Glutamatergic neuron (in vitro differentiated cells): ENCODE measurements at places on chromosomes 5 and 9. TPM values are rescaled to one million over a fixed set of nuclear protein-coding genes. Genes with fewer than 3 reads are reported as not detected.

DNA sequence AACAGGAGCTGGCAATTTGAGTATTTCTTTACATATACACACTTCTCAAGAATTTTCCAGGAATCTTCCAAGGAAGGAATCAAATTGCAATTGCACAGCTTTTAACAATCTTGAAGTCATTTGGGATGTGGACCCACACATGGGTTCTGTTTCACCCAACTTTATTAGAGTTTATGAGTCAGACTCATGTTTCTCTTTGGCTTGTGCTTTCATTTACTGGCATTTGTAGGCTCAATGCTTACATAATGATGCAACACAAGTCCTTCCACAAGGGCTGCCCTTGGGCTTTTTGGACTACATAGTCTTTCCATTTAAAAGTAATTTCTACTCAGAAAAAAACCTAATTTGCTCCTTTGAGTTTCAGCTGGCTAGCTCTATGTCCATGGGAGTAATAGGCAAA, 4.6 kb upstream of the CDC37L1 start:
- DNase-seq, result no peak

- no peak for DNase-seq
These were observed 85.4 kb downstream of the KCNN2 start for GRCh38 chr5:114447084-114447773.

- no peak for DNase-seq
These were observed 61.4 kb downstream of the PCDH1 start for GRCh38 chr5:141816598-141817399.

GRCh38 chr9:90018688-90019087, 413.9 kb downstream of the GADD45G start:
- no peak for DNase-seq

DNA sequence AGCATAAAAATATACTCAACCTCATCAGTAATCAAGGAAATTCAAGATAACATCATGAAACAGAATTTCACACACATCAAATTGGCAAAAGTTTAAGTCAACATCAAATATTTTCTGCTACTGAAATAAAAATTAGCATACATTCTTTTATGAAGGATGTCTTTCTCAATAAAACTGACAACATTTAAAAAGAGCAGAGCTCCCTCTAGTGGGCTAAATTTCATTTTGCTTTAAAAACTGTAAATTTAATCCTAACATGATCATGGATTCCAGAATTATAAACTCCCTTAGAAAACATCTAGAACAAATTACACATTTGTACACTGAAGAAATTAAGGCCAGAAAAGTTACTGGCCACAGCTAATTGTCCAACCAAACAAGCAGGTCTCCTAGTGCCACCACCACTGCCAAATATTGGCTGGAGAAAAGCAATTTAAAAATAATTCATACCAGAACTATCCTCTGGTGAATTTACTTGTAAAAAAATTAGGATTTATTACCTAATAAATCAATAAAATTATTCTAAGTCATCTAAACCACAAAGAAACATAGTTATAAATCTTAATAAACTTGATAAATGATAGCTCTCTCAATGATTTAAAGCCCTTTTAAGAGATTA, 31.2 kb downstream of the DEPDC1B start:
- no peak for DNase-seq

GRCh38 chr9:127196826-127197145, 67.8 kb upstream of the GARNL3 start:
- no peak for DNase-seq

- DNase-seq, result no peak
These were observed 27.5 kb downstream of the CEL start for GRCh38 chr9:133089271-133089671.

- DNase-seq, result no peak
These were observed 161.1 kb downstream of the TRPM6 start for GRCh38 chr9:74726581-74726980.

- DNase-seq, result no peak
These were observed 291.2 kb upstream of the DMRT1 start for GRCh38 chr9:550333-550732.

- DNase-seq, result no peak
These were observed 687.0 kb upstream of the C9orf72 start for GRCh38 chr9:28260330-28260729.

- DNase-seq, result no peak
These were observed 566 bp downstream of the RPP25L start for GRCh38 chr9:34611251-34611810.

DNA sequence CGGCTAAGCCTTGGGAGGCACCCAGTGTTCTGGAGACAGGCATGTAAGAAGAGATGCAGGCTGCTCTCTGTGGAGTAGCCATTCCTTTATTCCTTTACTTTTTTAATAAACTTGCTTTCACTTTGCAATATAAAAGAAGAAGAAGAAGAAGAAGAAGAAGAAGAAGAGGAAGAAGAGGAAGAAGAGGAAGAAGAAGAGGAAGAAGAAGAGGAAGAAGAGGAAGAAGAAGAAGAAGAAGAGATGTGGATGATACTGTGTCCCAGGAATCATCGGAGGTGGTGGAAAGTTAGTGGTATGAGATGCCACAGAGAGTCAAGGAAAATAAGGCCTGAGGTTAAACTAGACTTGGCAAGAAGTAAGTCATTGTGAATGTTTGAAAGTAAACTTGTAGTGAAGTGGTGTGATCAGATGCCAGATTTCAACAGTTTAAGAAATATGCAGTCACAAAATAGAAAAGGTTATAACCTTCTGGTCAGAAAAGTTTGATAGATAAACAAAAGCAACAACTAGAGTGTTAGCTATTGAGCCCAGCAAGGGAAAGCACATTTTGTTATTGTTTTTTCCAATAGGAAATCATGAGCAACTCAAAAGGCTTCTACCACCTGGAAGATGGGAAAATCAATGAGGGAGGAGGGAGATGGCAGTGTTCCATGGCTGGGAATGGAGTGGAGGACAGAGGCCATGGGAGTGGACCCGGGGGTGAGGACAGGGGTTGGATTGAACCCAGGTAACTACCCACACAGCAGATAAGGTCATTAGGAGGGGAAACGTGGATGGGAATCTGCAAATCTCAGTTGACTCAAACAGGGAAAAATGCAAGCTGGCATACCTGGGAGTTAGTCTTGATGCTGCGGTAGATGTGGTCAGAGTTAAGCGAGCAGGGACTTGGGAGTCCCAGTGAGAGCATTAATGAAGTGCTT, 16.8 kb downstream of the AOPEP start:
- DNase-seq, result no peak

- no peak for DNase-seq
These were observed 260.3 kb upstream of the KLF4 start for GRCh38 chr9:107749787-107750444.

DNA sequence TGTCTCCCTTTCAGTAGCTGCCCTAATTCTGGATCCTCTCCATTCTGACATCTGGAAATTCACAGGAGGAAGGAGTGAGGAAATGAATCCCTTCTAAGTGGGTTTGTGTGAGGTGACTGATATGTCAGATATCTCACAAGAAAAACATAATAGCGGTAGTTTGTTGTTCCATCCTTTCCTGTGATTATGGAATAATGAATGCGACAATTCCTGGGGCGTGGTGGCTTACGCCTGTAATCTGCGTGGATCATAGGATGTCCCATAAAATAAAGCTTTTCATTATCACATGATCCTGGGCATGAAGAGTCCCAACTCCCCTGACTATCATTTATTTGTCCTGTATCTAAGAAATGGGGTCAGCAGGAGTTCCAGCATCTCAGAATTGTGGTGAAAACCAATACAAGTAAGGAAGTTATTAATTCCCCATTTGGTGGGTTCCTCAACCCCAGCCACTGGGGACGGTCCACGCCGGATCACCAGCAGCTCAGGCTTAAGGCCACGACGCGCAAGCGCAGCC, 375 bp upstream of the C5orf24 start:
- DNase-seq, result no peak

GRCh38 chr5:56791396-56791795, 24.0 kb upstream of the MAP3K1 start:
- DNase-seq, result no peak

DNA sequence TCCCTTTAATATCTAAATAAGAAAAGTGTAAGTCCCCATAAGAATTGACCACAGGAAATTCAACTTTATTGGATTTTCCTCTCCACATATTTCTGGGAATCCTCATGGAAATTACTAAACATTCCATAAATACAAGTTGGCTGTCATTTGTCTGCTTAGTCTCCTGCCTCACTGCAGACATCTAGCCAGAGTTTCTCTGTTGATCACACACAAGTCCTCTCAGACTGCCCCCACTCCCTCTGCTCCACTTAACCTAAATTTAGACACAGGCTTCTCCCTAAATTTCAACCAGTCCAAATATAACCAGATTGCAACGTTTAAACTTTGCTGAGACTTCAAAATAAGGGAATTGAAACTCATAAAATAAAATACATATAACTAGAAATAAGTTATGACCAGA, 982.1 kb downstream of the DTWD2 start:
- DNase-seq, result no peak

DNA sequence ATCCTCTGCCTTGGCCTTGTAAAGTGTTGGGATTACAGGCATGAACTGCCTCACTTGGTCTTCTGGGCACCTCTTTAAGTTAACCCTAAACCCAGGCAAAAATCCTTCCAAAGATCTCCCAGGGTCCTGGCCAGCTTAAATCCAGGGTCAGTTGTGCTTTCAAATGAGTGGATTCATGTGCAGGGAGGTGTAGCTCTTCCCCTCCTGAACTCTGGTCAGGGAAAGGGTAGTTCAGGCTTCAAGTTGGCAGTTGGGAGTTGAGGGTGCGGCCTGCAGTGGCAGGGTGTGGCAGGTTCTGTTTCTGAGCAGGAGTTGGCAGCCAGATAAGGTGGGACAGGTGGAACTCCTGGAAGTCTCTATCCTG, 3.6 kb downstream of the HNRNPAB start:
- no peak for DNase-seq

DNA sequence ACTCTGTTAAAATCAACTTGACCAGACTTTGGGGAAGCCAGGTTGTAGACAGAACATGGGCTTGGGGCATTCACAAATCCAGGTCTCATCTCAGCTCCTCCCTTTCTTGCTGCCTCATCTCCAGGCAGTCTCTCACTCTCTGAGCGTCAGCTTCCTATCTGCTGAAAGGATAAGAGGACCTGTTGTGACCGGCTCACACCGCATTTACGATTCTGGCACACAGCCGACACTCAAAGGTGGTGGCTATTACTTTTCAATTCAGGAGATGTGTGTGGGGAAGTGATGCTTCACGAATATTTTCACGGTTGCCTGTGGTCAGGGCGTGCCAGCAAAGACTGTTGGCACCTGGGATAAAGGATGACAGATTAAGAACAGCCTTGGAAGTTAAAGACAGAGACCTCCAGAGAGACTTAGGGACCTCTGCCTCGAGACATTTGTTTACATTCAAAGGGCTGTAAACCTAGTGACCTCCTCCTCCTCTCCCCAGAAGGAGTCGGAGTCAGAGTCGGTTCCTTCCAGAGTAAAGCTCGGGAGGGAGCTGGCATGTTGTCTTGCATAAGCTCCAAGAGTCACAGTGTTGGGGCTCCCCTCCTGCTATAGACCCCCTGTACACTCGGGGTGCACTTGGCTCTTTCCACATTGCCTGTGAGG, 83.2 kb downstream of the AK8 start:
- DNase-seq, result no peak

DNA sequence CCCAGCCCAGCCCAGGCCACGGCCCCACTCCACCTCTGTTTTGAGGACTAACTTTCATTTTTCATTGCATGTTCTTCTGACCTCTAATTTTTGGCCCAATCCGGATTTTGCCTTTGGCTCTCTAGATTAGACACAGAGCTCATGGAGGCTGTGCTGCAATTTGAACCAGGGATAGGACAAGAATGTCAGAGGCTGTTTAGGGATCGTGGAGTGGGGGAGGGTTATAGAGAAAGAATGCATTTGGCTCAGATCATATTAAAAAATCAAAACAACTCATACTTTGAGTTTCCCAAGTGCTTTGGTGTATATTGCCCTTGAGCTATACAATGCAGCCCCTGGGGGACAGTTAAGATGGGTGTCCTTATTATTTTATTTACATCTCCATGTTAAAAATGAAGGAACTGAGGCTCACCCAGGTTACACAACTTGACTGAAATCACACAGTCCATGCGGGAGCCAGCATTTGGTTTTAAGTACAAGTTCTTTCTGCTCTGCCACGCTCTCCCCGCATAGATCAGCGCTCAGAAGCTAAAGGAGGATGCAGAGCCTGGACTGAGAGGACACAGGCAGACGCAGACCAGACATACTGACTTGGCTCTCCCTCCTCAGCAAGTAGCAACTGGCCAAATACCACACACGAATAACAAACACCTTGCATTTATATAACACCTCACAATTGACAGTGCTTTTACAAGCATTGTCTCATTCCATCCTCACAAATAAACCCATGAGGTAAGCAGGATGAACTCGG, 126.4 kb upstream of the RAI14 start:
- no peak for DNase-seq

GRCh38 chr9:128085943-128086342, 17.9 kb downstream of the SLC25A25 start:
- no peak for DNase-seq

DNA sequence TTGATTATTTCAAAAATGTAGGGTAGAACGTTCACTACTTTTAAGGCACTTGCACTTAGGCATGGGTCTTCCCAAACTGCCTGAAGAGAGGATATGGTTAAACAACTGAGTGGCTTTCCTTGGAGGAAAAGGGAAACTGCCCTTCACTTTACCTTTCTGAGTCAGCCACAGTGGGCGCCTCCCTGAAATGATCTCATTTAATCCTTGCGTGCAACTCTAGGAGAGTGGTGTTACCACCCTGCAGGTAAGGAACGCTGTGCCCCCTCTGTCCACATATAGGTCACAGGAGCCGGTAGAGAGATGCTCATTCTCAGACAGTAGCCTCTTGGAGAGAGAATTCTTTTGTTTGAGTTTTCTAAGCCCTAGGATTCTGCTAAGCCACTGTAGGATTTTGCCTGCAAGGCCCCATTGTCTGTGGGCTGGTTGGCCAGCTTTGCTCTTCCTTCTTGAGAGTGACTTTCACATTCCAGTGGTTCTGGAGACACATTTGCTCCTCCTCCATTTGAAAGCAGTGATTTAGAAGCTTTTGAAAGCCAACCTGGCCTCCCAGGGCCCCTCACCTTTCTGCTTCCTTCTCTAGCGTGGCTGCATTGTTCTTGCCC, 110.3 kb upstream of the CTSL start:
- DNase-seq, result no peak

DNA sequence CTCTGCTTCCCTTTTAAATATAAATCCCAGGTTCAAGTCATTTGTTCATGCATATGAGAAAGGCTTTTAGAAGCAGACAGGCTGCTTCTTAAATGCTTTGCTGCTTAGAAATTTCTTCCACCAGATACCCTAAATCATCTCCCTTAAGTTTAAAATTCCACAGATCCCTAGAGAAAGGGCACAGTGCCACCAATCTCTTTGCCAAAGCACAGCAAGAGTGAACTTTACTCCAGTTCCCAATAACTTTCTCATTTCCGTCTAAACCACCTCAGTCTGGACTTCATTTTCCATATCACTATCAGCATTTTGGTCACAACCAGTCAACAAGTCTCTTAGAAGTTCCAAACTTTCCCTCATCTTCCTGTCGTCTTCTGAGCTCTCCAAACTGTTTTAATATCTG, 679.8 kb upstream of the FTMT start:
- DNase-seq, result no peak

CDH6 gene
- total RNA-seq, result 178 TPM

CDKN2B-AS1 gene
- total RNA-seq, result not detected

OBP2B gene
- total RNA-seq, result not detected

RAI14 gene
- 259 TPM for total RNA-seq

GLIPR2 gene
- total RNA-seq, result 84.4 TPM

GTF3C5 gene
- 95.2 TPM for total RNA-seq
